ENCODE measurements at places on chromosomes 1 and 21. TPM values are rescaled to one million over a fixed set of nuclear protein-coding genes. Genes with fewer than 3 reads are reported as not detected.
A peak's percentile ranks its signal among the peaks of the same experiment; 100 is the strongest.

GRCh38 chr1:208934933-208935332, 648.6 kb upstream of the CAMK1G start:
- DNase-seq = no peak

DNA sequence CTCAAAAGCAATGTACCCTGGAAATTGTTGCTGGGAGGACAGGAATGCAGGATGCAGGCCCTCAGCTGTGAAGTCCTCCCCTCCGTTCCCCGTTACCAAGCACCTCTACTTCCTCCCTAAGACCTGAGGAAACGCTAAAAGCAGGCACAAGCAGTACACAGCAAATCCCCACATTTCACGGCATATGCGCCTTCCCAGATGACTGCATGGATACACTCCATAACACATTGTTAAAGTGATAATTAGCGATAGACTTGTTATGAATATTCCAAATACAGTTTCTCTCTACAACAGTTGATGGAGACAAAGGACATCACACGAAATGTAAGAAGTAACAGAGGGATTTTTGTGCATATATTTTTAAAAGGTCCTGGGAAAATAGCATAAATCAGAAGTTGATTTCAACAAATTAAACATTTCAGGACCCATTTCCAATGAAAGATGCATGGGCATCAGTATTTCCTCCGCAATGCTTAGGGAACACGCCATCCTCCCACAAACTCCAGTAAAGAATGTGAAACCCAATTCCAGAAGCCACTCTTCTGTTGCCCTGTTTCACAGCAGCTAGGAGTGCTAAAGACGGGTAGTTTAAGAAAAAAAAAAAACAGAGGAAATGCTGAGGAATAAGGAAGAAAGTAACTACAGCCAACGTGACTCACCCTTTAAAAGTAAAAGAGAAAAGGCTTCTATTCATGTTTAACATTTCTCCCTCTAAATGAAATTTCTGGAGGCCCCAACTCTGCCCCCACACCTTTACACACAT, 75.5 kb downstream of the HIVEP3 start:
- peak; percentile 58 for DNase-seq

GRCh38 chr21:34687065-34687464, 18.3 kb downstream of the CLIC6 start:
- DNase-seq = peak; percentile 65

IGFN1 gene
- 0.26 TPM for total RNA-seq

FCRLA gene
- 0.51 TPM for total RNA-seq

DNA sequence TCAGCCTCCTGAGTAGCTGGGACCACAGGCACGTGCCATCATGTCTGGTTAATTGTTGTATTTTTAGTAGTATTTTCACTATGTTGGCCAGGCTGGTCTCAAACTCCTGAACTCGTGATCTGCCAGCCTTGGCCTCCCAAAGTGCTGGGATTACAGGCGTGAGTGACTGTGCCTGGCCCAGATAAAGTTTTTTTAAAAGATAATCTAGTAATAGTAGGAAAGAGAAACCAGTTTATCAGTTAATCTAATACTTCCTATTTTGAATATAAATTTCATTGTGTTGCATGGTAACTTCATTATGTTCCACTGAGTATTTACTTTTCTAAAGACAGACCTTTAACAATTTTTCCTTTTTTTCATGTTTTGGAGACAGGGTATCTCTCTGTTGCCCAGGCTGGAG, 10.0 kb downstream of the RABGAP1L start:
- DNase-seq = no peak

- no peak for DNase-seq
Observed at GRCh38 chr1:37073854-37074379, 39.6 kb upstream of the GRIK3 start.

FAM72C gene
- 1.8 TPM for total RNA-seq

DNA sequence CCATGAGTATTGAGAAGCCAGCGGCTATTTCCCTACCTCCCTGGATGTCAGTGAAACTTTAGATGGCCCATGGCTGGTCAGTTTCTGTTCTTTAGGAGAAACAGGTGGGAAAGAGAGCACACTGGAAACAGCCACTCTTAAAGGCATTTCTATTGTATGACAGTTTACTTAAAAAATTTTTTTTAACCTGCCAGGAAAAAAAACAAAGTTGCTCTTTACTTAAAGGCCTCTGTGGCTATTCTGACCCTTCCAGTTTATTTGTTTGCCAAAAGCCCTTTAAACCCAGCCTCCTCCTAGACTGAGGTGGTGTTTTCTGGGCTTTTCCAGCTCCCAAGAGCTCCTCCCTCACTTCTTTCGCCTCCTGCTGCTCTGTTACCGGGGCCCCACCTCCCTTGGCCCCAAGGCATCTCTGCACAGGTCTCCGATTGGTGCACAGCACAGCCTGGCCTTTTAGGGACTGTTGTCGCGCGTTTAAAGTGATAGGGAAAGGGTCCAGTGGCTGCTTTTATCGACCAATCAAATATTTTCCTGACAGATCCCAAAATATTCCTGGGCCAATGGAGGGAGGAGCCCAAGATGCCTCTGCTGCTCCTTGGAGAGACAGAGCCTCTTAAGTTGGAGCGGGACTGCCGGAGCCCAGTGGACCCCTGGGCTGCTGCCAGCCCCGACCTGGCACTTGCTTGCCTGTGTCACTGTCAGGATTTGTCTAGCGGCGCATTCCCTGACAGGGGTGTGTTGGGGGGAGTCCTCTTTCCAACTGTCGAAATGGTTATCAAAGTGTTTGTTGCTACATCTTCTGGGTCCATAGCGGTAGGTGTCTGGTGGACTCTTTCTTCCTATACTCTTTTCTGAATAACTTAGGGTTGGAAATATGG, at the start of gene SH3BGR:
TSS of gene SH3BGR (plus strand) at position 639 of the 875 bp plus-strand sequence. CDS start at position 766, 127 bp downstream.
- DNase-seq = peak; percentile 9

- no peak for DNase-seq
Observed at GRCh38 chr1:182641561-182641960, 37.4 kb upstream of the RGS16 start.

SERPINC1 gene
- total RNA-seq = not detected

GRCh38 chr1:116347696-116348095, 25.3 kb upstream of the ATP1A1 start:
- no peak for DNase-seq

GSTM3 gene
- 16.3 TPM for total RNA-seq

ATP6V1G3 gene
- not detected for total RNA-seq

TMCO4 gene
- 20.6 TPM for total RNA-seq

GRCh38 chr1:4601941-4602340, 52.5 kb upstream of the AJAP1 start:
- no peak for DNase-seq

SLC45A1 gene
- 4.2 TPM for total RNA-seq

DNA sequence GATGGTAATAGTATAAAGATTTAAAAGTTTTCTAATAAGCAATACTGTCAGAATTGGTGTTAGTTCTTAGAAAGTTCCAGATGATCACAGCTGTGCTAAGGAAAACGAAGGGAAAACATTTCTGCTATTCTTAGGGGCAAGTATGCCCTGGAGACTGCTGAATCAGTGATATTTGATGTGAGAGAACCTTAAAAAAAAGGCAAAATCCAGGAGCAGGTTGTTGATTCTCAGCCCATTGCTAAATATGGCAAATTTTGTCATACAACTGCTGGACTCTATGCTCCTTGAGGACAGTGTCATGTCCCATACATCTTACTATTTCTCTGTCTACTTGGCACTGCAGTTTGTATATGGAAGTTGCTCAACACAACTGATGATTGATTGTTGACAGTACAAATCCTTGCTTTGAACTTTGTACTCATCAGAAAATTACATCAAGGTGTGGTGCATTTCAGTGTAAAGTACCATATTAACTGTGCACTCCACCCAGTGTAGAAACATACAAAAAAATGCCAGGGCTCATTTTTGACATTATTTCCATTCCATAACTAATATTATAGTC, 10.9 kb downstream of the CRCT1 start:
- no peak for DNase-seq

- DNase-seq = no peak
Observed at GRCh38 chr1:56436296-56436695, 143.1 kb downstream of the PLPP3 start.

GRCh38 chr1:59926381-59927123, at the start of gene CYP2J2:
Gene CYP2J2, minus strand, starts transcription at chr1:59926773. Its CDS starts 27 bp downstream, at chr1:59926746.
- DNase-seq = peak; percentile 8

- peak; percentile 45 for DNase-seq
Observed at GRCh38 chr21:35981514-35982070, 78.7 kb downstream of the SETD4 start.

- DNase-seq = no peak
Observed at GRCh38 chr1:1250786-1251284, 4.3 kb upstream of the C1QTNF12 start.

FCRLB gene
- 0.64 TPM for total RNA-seq

PRKCZ gene
- 0.71 TPM for total RNA-seq

DNA sequence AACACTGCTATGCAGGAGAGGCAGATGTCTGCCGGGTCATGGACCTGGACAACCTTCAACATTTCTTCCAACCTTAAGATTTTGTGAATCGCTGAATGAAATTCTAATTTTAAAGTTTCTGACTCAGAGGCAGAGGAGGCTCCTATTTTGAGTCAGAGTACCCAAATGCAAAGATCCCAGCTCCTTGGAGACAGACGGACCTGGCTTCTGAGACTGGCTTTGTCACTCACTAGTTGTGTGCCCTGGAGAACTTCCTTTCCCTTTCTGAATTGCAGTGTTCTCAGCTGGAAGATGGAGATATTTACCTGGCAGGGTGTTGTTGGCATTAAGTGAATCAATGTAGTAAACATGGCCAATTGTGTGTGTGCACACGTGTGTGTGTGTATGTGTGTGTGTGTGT, 51.9 kb downstream of the IER5 start:
- peak; percentile 57 for DNase-seq

- no peak for DNase-seq
Observed at GRCh38 chr1:180947901-180948640, 35.4 kb downstream of the KIAA1614 start.
